ENCODE measurements at places on chromosomes 3 and 15.

DNA sequence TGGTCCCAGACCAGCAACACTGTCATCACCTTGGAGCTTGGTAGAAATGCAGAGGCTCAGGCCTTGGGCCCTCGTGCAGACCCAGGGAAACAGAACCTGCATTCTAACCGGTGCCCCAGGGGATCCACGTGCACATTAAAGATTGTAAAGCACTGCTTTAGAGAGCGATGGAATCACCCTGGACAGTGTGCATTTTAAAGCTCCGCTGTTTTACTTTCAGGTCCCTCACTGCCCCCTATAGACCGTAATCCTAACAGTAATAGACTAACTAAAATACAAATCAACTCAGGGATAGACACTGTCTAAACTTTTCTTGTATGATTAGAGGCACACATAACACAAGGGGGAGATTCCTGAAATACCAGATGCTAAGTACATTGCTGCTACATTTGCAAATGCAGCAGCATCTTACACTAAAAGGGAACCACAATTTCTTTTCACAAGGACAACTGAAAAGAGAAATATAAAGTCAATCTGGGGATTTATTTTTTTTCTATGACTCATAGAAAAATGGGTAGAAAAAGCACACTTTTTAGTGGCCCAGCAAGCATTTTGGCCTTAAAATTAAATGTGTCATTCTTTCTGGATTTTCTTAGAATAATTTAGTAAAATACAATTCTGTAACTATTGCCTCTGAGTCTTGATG lies 10.5 kb upstream of the SH3GL3 start:
- no peak for DNase-seq

- DNase-seq: no peak
Measured at GRCh38 chr3:197028728-197029510, 698 bp downstream of the MELTF start.

GRCh38 chr3:56864090-56864489 lies 62.3 kb upstream of the ARHGEF3 start:
- DNase-seq: no peak

- no peak for DNase-seq
Measured at GRCh38 chr3:50430950-50431435, 71.7 kb upstream of the TMEM115 start.

Data from AG09309 (cell line).